ENCODE measurements at places on chromosomes 1 and 21. TPM values are rescaled to one million over a fixed set of nuclear protein-coding genes. Genes with fewer than 3 reads are reported as not detected.

DNA sequence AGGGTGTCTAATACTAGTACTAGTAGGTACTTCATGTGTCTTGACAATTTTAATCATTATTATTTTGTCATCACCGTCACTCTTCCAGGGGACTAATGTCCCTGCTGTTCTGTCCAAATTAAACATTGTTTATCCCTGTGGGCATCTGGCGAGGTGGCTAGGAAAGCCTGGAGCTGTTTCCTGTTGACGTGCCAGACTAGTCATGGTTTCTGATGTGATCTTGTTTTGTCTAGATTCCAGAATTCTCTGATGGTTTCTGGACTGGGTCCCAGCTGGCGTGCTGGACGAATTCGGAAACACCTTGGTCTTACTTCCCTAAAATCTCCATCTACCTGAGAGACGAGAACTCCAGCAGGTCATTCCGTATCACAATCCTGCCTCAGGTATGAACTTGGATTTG, 66.1 kb upstream of the FAM3B start:
- no peak for DNase-seq

GRCh38 chr21:37415939-37416338, 49.4 kb downstream of the DYRK1A start:
- no peak for DNase-seq

DNA sequence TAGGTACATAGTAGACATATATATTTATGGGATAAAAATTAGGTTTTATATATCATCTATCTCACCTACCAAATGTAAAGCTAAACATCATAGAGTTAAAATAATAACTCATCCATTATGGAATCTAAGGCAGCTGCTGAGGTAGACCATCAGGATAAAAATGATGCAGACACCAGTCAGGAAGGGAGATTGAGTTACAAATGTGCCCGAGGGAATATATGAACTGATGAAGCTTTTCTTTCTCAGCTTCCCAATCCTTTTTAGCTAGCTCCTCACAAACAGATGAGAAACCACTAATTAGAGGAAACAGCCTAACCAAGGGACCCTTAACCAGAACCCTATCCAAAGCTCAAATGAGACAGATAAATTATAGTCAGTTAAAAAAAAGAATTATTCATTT, 20.9 kb downstream of the TTLL7 start:
- no peak for DNase-seq

Gene ADGRL2
- 55.4 TPM for total RNA-seq

Gene KRTAP13-2
- total RNA-seq: not detected

- DNase-seq: no peak
Observed at GRCh38 chr1:181383695-181384094, 99.6 kb upstream of the CACNA1E start.

DNA sequence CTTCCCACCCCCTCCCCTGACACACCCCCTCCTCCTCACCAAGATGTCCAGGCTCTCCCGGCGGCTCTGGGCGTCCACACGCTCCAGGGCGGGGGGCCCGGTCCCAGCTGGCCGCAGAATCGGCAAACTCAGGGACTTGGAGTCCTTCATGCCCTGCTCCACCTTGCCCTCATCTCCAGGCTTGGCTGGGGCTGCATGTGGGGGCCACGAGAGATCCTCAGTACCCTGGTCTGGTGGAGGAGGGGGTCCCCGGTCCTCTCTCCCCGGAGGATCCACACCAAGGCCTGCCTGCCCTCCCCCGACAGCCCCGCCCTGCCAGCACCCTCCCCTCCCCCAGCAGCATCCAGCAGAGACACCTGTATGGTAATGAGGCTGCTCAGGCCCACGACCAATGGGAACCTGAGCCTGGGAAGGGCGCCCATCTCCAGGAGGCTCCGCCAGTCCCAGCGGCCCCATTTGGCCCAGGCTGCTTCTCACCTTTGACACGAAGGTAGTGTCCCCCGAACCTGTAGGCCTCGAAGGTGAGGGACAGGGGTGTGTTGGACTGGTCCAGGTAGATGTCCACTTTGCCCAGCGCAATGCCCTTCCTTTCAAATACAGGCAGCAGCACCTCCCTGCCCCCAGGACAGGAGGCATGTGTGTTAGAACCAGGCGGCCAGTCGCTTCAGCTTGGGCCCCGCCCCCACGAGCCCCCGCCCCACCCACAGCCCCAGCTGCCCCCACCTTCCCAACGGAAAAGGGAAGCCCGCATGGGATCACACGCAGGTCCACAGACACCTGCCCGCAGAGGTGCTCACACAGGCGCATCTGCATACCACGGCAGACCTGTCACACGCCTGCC, 8.2 kb upstream of the TNFRSF25 start:
- no peak for DNase-seq

Gene MATN1
- under 0.01 TPM for total RNA-seq

DNA sequence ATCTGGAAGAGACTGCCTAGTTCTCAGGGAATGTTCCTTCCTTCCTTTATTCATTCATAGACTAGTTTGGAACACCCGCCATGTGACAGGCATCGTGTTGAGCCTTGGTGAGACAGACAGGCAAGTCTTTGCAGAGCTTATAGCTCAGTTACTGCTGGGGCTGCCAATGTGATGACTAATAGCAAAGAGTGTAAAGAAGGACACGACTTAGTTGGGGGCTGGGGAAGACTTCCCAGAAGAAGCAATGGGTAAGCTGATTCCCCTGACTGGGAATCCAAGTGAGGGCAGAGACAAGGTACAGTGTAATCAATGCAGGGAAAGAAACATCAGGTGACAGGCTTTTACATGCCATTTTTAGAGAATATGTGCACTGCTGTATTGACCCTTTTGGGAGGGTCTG, 51.2 kb downstream of the TENT5C start:
- DNase-seq: no peak

DNA sequence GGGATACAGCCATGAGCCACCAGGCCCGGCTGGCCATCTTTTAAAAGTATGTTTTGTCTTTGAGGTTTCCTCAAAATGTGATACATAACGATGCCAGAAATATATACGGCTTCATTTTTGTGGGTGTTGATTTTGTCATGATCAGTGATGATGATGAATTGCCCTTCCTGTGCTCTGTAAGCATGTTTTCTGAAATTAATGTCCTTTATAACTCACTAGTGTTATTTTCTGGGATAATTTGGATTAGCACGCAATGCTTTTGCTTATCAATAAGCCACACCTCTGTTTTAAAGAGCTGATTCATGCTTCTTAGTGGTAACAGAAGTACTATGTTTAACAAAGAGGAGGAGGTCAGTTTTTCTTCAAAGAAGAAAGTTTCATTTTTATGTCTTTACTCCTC, 25.6 kb downstream of the PHACTR4 start:
- no peak for DNase-seq

- DNase-seq: no peak
Observed at GRCh38 chr1:56357927-56358690, 221.3 kb downstream of the PLPP3 start.

DNA sequence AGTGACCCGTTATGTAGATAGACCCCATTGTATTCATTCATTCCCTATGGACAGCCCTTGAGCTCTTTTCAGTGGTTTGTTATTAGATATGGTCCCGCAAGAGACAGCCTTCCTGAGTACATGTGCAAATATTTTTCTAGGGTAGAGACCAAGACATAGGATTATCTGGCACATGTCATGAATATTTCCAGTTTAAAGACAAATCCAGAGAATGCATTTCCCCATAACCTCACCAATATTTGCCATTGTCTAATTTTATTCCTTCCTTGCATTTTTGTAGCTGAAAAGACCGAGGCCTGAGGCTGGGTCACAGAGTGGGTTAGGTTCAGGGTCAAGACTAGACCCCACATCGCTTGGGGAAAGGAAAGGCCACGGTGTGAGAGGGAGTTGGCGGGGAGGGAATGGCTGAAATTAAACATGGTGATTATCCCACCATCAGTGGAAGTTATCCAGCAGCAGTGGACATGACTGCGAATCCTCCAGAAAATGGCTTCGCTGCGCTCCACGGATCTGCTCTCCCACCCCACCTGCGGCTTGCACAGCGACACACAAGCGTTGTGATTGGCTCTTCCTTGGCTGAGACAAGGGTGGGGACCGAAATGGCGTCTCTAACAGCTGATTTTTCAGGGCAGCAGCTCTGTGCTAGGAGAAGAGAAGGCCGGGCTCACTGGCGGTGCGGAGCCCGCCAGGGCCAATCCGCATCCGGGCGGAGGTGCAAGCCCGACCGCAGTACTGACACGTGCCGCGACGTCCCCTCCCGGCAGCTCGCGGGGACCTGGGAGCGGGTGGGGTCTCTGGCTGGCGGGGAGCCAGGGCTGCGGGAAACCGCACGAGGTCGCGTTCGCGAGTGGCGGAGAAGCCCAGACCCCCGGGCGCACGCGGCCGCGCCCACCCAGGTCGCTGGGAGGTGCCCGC, 16.1 kb upstream of the STMN1 start:
- DNase-seq: no peak

Gene ICOSLG
- 0.29 TPM for total RNA-seq

Gene HSF2BP
- 1.8 TPM for total RNA-seq
